ENCODE measurements at places on chromosomes 2 and 18. TPM values are rescaled to one million over a fixed set of nuclear protein-coding genes. Genes with fewer than 3 reads are reported as not detected.

ANKRD30B gene
- polyA plus RNA-seq, result not detected

HTRA2 gene
- 50.3 TPM for polyA plus RNA-seq

PIAS2 gene
- 9.7 TPM for polyA plus RNA-seq

ASB18 gene
- polyA plus RNA-seq, result not detected

CFAP65 gene
- polyA plus RNA-seq, result 0.03 TPM

GRCh38 chr2:38375696-38376345, 1.3 kb downstream of the ATL2 start:
- DNase-seq, result no peak

DNA sequence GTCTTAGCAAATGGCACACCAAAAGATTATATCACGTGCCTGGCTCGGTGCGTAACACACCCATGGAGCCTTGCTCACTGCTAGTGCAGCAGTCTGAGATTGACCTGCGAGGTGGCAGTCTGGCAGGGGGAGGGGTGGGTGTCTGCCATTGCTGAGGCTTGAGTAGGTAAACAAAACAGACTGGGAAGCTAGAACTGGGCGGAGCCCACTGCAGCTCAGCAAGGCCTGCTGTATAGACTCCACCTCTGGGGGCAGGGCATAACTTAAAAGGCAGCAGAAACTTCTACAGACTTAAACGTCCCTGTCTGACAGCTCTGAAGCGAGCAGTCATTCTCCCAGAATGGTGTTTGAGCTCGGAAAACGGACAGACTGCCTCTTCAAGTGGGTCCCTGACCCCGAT, 55.9 kb upstream of the FSHR start:
- peak; percentile 55 for DNase-seq

DNA sequence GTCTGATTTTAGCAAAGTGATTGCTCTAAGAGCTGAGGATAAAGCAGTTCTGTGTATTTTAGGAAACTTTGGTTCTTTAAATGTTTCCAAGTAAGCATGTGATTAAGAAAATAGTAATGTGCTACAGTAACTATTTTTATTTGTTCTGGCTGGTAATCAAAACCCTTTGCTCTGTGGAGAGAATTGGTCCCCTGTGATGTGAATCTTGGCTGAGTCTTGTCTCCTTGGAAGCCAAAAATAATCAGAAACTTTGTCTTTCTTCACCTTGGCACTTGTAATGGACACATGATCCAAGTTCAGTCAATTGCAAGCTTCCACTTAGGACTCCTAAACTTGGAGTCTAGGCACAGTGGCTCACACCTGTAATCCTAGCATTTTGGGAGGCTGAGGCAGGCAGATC, 422.7 kb upstream of the CDH20 start:
- DNase-seq, result no peak

- no peak for DNase-seq
Measured at GRCh38 chr2:164252568-164253287, 368.6 kb downstream of the GRB14 start.

- DNase-seq, result no peak
Measured at GRCh38 chr2:10234409-10235094, 68.2 kb upstream of the HPCAL1 start.

- no peak for DNase-seq
Measured at GRCh38 chr18:23273443-23273966, 138.2 kb downstream of the CABLES1 start.

GRCh38 chr2:134207589-134208209, 46.2 kb upstream of the MGAT5 start:
- peak; percentile 48 for DNase-seq

- DNase-seq, result no peak
Measured at GRCh38 chr2:98825020-98825350, 94.1 kb upstream of the MGAT4A start.

GRCh38 chr2:241849616-241850543, 8.8 kb downstream of the PDCD1 start:
- DNase-seq, result peak; percentile 34
